Prostate gland (tissue), 2 donors: ENCODE measurements at places on chromosomes 6 and 20. TPM values are rescaled to one million over a fixed set of nuclear protein-coding genes. Genes with fewer than 3 reads are reported as not detected.
A peak's percentile ranks its signal among the peaks of the same experiment; 100 is the strongest.

DNA sequence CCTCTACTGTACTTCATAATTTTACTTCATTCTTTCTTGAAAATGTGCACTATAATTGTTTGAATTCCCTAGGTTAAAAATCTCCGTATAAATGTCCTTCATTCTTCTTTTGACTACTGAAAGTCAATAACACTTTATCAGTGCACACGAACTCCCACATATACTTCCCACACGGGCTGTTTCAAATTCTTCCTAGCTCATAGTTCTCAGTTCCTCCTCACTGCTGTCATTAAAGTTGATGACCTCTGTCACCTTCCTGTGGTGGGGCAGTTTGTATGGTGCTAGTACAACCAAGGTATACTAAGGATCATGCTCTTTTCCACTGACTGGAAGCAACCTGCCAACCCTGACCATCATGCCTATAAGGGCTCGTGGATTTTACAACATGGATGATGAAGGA, 40.0 kb upstream of the CD2AP start:
- H3K36me3 ChIP-seq: no peaks in the 10 kb centered on the region
- no peak overlapping the region for H3K4me3 ChIP-seq
- no peak for DNase-seq
- no peaks in the 10 kb centered on the region for H3K27me3 ChIP-seq
- H3K4me1 ChIP-seq: no peaks in the 10 kb centered on the region

DNA sequence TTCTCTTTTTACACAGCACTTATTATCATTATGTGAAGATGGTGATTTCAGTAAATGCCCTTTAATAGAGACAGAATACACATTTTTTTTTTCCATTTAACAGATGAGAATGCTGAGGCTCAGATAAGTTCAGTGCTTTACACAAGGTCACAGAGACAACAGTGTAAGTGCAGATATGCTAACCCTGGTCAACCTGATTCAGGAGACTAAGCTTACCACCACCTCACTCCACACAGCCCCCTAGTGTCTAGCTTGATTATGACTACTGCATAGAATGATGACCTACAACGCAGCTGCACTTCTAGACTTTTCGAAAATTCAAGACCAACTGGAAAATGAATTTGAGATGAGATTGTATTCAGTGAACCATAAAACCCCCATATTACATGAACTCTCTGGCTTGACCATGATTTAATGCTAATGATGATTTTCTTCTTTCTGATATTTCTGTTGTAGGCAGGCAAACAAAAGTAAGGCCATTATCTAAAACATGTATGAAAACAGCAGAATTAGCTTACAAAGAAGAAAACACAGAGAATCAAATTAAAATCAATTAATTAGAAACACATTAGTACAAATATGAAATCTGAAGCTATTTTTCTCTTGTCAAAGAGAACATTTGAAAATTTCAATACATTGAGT, 212.1 kb upstream of the PHACTR1 start:
- H3K27me3 ChIP-seq: no peaks in the 10 kb centered on the region
- H3K4me3 ChIP-seq: no peak overlapping the region
- DNase-seq: no peak
- H3K27ac ChIP-seq: no peak overlapping the region
- no peaks in the 10 kb centered on the region for H3K4me1 ChIP-seq

- no peak overlapping the region for H3K4me3 ChIP-seq
- H3K27me3 ChIP-seq: no peaks in the 10 kb centered on the region
- DNase-seq: no peak
- no peaks in the 10 kb centered on the region for H3K36me3 ChIP-seq
- no peak overlapping the region for H3K27ac ChIP-seq
These were observed 17.2 kb upstream of the SPAG4 start for GRCh38 chr20:35598476-35598875.

Gene TRIM40
- not detected for total RNA-seq

Gene FAXC
- total RNA-seq: 6.5 TPM

DNA sequence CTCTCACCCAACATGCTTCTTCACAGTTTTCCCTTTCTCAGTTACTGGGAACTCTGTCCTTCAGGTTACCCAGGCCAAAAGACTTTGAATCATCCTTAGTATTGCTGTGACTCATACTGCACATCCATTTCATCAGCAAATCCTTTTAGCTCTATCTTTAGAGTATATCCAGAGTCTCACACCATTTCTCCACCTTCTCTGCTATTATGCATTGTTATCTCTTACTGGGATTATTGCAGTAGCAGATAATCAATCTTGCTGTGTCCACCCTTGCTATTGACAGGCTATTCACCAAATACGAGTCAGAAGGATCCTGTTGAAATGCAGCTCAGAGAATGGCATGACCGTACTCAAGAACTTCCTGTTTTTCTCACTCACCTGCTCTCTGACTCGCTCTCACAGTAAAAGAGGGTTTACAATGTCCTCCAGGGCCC, 57.3 kb downstream of the BCKDHB start:
- no peaks in the 10 kb centered on the region for H3K27me3 ChIP-seq
- no peak overlapping the region for H3K27ac ChIP-seq
- H3K4me3 ChIP-seq: no peak overlapping the region
- H3K36me3 ChIP-seq: no peaks in the 10 kb centered on the region
- no peaks in the 10 kb centered on the region for H3K4me1 ChIP-seq

- H3K4me3 ChIP-seq: no peak overlapping the region
- DNase-seq: no peak
- H3K27ac ChIP-seq: no peak overlapping the region
- H3K27me3 ChIP-seq: no peaks in the 10 kb centered on the region
- H3K36me3 ChIP-seq: no peaks in the 10 kb centered on the region
These were observed 1.1 kb downstream of the SRMS start for GRCh38 chr20:63546256-63546955.

- H3K27ac ChIP-seq: no peak overlapping the region
- H3K4me3 ChIP-seq: no peak overlapping the region
- no peaks in the 10 kb centered on the region for H3K4me1 ChIP-seq
- H3K36me3 ChIP-seq: no peaks in the 10 kb centered on the region
- DNase-seq: no peak
- H3K27me3 ChIP-seq: peaks cover 16% of the 10 kb centered on the region
These were observed 4.5 kb upstream of the NKAIN4 start for GRCh38 chr20:63258781-63259180.

Gene HLA-DRA
- total RNA-seq: 145 TPM

DNA sequence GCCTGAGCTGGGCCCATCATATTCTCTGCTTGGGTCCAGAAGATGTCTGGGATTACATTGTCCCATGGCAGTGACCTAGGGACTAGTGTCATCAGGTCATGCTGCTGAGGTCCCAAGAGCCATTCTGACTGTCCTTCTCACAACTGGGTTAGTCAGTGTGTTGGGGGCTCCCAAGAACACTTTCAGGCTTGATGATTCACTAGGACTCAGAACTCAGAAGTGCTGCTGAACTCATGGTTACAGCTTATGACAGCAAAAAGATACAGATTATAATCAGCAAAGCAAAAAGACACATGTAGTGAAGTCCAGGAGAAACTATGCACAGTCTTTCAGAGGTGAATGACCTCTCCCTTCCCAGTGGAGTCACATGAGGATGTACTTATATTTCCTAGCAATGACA, 107.8 kb downstream of the SYNE1 start:
- no peaks in the 10 kb centered on the region for H3K27me3 ChIP-seq
- DNase-seq: no peak
- no peak overlapping the region for H3K4me3 ChIP-seq
- H3K36me3 ChIP-seq: no peaks in the 10 kb centered on the region
- H3K27ac ChIP-seq: no peak overlapping the region
- H3K4me1 ChIP-seq: no peaks in the 10 kb centered on the region

Gene SMLR1
- 0.28 TPM for total RNA-seq

Gene ARMH2
- total RNA-seq: not detected

Gene NR2E1
- not detected for total RNA-seq

DNA sequence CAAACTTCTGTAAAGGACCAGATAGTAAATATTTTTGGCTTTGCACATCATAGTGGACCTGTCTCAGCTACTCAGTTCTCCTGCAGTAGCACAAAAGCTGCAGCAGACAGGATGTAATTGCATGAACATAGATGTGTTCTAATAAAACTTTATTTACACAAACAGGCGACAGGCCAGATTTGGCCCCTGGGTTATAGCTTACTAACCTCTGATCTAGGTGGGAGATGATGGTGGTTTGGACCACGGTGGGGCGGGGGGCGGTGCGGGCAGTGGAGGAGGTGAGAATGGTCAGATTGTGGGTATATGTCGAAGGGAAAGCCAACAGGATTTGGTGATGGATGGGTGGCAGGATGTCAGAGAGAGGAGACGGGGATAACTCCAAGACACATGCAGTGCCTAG, 196.3 kb downstream of the ZMYND8 start:
- no peak overlapping the region for H3K4me3 ChIP-seq
- H3K27ac ChIP-seq: no peak overlapping the region
- H3K4me1 ChIP-seq: no peaks in the 10 kb centered on the region
- no peaks in the 10 kb centered on the region for H3K27me3 ChIP-seq
- no peaks in the 10 kb centered on the region for H3K36me3 ChIP-seq

Gene MEI4
- not detected for total RNA-seq

- H3K4me1 ChIP-seq: no peaks in the 10 kb centered on the region
- DNase-seq: no peak
- H3K36me3 ChIP-seq: no peaks in the 10 kb centered on the region
- H3K4me3 ChIP-seq: no peak overlapping the region
- no peaks in the 10 kb centered on the region for H3K27me3 ChIP-seq
- H3K27ac ChIP-seq: no peak overlapping the region
These were observed 84.2 kb downstream of the MRPL14 start for GRCh38 chr6:44042989-44043478.

GRCh38 chr20:55057779-55058415, 582.5 kb downstream of the DOK5 start:
- no peaks in the 10 kb centered on the region for H3K27me3 ChIP-seq
- DNase-seq: no peak
- no peak overlapping the region for H3K27ac ChIP-seq

DNA sequence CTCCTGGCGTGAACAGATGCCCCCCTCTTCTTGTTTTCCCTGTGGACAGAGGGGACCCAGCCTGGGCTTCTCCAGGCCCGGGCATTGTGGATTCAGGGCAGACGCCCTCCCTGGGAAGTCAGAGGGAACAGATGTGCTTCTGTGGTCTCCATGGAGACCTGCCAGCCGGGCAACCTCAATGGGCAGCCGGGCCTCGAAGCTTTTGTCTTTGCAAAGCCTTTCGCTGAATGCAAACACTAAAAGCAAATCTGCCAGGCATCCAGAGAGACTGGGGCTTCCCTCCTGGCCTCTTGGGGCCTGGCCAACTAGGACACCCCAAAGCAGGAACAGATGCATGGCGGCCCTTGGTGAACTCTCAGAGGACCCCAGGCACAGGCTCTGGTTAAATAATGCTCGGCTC, 370.0 kb upstream of the SULF2 start:
- DNase-seq: no peak
- no peak overlapping the region for H3K27ac ChIP-seq
- H3K4me3 ChIP-seq: no peak overlapping the region

GRCh38 chr6:138419766-138420165, 15.7 kb downstream of the HEBP2 start:
- H3K36me3 ChIP-seq: no peaks in the 10 kb centered on the region
- no peak for DNase-seq
- H3K27me3 ChIP-seq: no peaks in the 10 kb centered on the region
- no peak overlapping the region for H3K27ac ChIP-seq
- H3K4me1 ChIP-seq: no peaks in the 10 kb centered on the region

Gene PSORS1C1
- total RNA-seq: 1.2 TPM

DNA sequence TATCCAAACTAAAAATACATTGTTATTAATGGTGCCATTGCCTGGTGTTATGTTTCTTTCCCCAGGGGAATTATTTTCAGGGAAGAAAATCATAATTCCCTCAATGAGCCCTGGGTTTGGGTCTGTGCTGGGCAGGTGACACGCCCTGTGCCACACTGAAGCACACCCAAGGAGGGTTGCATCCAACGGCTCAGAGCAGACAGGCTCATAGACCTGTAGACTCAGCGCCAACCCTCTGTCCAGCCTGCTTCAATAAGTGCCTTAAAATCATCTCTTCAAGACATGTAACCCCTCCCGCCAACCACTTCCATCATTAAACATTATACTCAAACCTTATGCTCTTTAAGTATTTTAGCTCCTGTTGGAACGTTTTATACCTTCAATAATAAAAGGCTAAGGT, 225.3 kb upstream of the CDH4 start:
- no peaks in the 10 kb centered on the region for H3K4me1 ChIP-seq
- no peaks in the 10 kb centered on the region for H3K36me3 ChIP-seq
- DNase-seq: no peak

- H3K4me3 ChIP-seq: no peak overlapping the region
- no peak for DNase-seq
- no peaks in the 10 kb centered on the region for H3K36me3 ChIP-seq
- H3K27ac ChIP-seq: no peak overlapping the region
- H3K27me3 ChIP-seq: no peaks in the 10 kb centered on the region
These were observed 375.9 kb upstream of the PTCHD4 start for GRCh38 chr6:48486876-48487275.

- no peak overlapping the region for H3K4me3 ChIP-seq
- H3K27me3 ChIP-seq: no peaks in the 10 kb centered on the region
- no peak overlapping the region for H3K27ac ChIP-seq
- no peak for DNase-seq
- no peaks in the 10 kb centered on the region for H3K4me1 ChIP-seq
These were observed 99.9 kb upstream of the RIN2 start for GRCh38 chr20:19658137-19658536.

DNA sequence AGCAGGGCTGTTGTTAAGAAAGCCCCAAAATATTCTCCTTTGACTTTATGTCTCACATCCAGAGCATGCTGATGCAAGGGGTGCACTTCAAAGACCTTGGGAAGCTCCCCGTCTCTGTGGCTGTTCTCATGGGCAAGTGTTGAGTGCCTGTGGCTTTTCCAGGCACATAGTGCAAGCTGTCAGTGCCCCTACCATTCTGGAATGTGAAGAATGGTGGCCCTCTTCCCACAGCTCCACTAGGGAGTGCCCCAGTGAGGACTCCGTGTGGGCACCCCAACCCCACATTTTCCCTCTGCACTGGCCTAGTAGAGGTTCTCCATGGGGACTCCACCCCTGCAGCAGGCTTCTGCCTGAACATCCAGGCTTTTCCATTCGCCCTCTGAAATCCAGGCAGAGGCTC, 673.7 kb downstream of the HTR1B start:
- no peaks in the 10 kb centered on the region for H3K4me1 ChIP-seq
- H3K27me3 ChIP-seq: no peaks in the 10 kb centered on the region
- no peaks in the 10 kb centered on the region for H3K36me3 ChIP-seq
- H3K4me3 ChIP-seq: no peak overlapping the region
- no peak for DNase-seq
- no peak overlapping the region for H3K27ac ChIP-seq

GRCh38 chr6:31952140-31952805, 6.4 kb downstream of the CFB start:
- no peaks in the 10 kb centered on the region for H3K27me3 ChIP-seq
- peaks cover 14% of the 10 kb centered on the region for H3K36me3 ChIP-seq
- no peak overlapping the region for H3K4me3 ChIP-seq
- DNase-seq: peak; percentile 54
- H3K4me1 ChIP-seq: no peaks in the 10 kb centered on the region
- peak overlapping the region; percentile 50 for H3K27ac ChIP-seq

DNA sequence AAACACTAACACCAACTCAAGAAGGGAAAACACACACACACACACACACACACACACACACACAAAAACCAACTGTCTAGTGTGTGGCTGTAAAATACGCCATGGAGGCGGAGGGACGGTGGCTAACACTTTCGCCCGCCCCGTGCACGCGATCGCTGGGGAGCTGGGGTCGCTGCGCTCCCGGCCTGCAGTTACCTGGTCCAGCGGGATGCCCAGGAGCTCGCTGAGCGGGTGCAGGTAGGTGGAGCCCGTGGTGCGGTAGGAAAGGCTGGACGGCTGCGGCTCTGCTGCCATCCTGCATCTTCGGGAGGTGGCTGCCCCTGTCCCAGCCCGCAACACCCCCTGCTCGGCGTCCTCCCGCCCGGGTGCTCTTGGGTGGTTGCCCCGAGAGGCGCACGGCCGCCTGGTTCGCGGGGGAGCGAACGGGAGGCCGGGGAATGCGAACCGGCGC, 303 bp downstream of the MBOAT1 start:
- DNase-seq: peak; percentile 54
- no peaks in the 10 kb centered on the region for H3K27me3 ChIP-seq
- no peaks in the 10 kb centered on the region for H3K36me3 ChIP-seq
- peak overlapping the region; percentile 94 for H3K27ac ChIP-seq
- H3K4me1 ChIP-seq: no peaks in the 10 kb centered on the region

Gene BPI
- 0.41 TPM for total RNA-seq
